EH (cell line): ENCODE measurements at places on chromosomes 4 and X.
A peak's percentile ranks its signal among the peaks of the same experiment; 100 is the strongest.

- no peak for DNase-seq
Observed at GRCh38 chrX:68997511-68997910, 167.7 kb downstream of the PJA1 start.

GRCh38 chr4:186266729-186267456 is 904 bp downstream of the F11 start:
- DNase-seq, result peak; percentile 1

DNA sequence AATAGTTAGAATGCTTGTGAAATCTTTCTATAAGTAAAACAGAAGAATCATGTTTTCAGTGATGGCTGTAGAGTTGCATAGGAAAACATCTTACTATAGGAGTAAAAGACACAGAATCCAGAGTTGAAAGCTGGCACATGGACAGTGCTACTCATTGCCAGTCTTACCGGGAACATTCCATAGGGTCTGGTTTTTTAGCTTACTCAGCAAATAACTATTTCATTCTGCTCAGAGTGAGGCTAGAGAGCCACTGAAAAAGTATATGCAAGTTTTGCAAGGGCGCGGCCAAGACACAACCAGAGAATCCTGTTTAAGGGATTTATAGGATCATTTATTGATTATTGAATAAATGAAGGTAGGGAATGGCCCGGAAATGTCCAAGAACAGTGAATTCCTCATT is 60.3 kb downstream of the MTHFD2L start:
- DNase-seq, result peak; percentile 35

DNA sequence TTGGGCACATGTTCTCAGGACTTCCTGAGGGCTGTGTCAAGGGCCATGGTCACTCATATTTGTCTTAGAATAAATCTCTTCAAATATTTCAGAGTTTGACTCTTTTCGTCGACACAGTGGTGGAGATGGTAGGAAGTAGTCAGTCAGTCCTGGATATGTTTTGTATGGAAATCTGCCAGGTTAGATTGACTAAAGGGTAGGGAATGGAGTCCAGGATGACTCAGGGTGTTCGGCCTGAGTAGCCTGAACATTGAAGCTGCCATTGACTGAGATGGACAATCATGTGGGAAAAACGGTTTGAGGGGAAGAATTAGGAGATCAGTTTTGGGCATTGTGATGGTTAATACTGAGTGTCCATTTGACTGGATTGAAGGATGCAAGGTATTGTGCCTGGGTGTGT is 177.1 kb upstream of the CENPE start:
- peak; percentile 14 for DNase-seq

DNA sequence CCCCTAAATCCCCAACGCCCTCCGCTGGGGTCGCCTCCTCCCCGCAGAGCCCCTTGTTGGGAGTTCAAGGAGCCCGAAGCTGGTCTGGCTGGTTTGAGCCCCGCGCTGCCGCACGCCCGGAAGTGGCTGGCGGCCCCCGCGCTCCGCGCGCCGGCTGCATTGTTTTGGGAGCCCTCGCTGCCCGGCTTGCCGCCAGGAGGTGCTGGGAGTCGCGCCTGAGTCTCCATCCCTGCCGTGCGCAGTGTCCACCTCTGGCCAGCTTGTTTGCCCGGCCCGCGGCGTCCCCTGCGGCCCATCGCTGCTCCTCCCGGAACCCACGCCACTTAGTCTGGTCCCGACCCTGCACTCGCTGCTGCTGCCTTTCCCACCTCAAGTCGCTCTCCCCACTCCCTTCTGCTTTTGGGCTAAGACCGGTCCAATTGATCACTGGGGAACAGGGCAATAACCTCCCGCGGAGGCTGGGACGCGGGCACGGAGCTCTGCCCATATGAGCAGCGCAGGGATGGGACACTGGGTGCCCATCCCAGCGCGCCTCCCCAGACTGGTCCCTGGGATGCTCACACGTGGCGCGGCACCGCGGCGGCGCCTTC is 2.2 kb upstream of the SFRP2 start:
- no peak for DNase-seq

GRCh38 chr4:139704915-139705485 is 39.4 kb downstream of the MGST2 start:
- DNase-seq, result peak; percentile 21

- DNase-seq, result no peak
Observed at GRCh38 chr4:137015426-137016409, 516.6 kb downstream of the PCDH18 start.

DNA sequence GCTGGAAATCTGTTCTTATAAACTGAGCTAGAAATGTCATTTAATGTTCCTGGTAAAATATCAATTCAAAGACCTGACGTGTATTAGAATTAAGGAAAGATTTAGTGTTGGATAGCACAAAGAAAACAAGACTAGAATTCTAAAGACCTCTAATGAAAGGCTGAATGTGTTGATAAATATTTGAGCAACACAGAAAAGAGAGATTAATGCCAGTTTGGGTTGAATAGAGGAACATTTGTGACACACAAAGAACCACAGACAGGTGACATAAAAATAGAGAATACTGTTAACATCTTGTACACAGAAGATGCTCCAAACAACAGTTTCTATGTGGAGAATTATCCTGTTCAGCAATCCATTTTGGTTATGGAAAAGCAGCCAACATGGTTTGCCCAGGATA is 222.1 kb upstream of the GALNT7 start:
- no peak for DNase-seq

- no peak for DNase-seq
Observed at GRCh38 chr4:158125310-158125709, 47.5 kb downstream of the GASK1B start.

DNA sequence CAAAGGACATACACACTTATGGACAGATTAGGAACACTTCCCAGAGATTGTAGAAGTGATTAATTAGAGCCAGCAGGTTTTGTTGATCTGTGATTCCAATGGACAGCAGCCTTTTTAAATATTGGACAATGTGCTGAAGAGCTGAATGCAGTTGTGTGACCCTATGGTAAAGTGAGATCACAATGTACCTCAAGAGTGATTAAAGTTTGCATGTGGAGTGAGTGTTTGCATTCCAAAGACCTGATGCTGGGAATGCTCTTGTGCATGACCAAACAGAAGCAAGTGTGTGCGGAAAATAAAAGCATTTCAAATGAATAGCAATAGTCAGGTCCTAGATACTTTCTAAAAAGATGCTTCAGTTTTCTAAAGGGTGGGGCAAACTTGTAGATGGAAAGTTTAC is 154.1 kb downstream of the BANK1 start:
- DNase-seq, result peak; percentile 18

DNA sequence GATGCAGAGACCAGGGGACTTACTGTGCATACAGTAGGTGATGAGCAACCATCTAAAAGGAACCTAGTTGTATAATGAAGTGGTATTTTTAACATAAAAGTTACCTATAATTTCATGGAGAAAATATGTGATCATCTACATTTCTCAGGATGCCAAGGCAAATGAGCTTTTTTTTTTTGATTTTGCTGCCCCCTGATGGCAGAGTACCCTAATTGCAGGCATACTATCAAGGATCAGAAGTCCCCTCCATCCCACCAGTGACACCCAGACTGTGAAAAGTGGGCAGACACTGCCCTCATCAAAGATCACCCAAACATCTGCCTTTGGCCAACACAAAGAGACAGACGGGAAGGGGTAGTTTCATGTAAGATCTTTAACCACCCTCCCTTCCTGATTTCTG is 9.6 kb upstream of the ABLIM2 start:
- no peak for DNase-seq

DNA sequence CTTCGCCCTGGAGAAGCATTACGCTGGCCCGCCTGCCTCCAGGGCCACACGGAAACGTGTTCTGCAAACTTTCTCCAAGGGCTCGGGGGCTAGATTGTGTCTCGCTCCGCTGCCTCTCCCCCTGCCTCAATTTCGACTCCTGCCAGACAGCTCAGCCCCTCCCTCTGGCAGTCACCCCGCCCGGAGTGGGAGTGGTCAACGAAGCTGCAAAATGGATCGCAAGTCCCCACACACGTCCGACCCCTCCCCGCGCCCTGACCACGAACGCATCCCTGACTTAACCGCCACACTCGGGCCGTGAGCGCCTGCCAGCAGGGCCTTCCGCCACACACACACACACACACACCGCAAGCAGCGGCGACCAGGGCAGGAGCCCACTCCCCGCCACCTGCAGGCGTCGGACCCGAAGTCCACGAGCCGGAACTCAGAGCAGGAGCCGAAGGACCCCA is 47.0 kb upstream of the NKAP start:
- no peak for DNase-seq

DNA sequence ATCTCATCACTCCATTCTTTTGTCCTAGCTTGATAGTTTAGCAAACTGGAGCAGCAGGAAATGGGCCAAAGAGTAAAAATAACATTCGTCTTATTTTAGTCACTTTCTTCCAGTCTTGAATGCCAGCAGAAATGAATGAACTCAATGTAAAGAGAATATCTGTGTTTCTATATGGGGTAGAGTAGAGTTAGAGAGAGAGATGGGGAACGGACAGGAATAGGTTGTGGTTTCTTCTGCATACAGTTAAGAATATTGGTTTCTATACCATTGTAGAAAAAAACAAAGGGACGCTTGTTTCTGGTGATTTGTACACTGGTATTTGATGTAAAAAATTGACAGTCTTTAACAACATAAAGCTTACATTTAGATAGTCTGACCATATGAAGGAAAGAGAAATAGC is 8.9 kb downstream of the GPR174 start:
- DNase-seq, result no peak

- no peak for DNase-seq
Observed at GRCh38 chr4:8543623-8544022, 36.6 kb upstream of the GPR78 start.

- DNase-seq, result peak; percentile 88
Observed at GRCh38 chrX:80765220-80765625, 44.5 kb downstream of the BRWD3 start.

DNA sequence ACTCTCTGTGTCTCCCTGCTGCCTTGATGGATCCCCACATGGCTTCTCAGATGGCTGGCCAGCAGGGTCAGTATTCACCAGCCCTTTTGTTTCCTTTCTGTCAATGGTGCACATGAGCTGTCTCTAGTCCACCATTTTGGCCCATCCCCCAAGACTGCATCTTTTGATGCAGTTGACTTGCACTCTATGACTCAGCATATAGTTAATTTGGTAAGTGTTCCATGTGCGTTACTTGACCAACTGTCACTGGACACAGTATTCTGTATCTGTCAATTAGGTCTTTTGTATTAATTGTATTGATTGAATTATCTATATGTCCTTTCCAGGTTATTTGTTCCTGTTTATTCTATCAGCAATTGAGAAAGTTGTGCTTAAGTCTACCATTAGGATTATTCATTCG is 29.2 kb downstream of the PRDM5 start:
- no peak for DNase-seq

GRCh38 chr4:13529128-13529919 is 15.0 kb downstream of the NKX3-2 start:
- DNase-seq, result no peak
